Hematopoietic multipotent progenitor cell treated with erythropoietin and hydrocortisone succinate and interleukin-3 and kit ligand, for 17 days (in vitro differentiated cells): ENCODE measurements at places on chromosomes 3 and 15.

DNA sequence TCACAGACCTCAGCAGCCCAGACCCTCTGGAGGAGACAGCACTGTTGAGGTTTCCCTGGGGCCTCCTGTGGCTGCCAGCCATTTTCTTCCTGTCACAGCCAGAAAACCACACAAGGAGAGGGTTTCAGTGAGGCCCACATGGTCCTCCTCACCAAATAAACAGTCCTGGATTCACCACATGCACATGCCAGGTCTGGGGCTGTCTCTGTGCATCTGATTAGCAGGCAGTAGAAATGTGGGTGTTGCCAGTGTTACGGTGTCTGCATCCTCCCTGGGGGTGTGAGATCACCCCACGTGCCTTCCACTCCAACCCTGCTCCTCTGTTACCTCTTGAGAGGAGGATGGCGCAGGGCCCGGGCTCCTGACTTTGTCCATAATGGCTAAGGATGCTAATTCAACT lies 140.4 kb downstream of the CHDH start:
- no peak for DNase-seq

DNA sequence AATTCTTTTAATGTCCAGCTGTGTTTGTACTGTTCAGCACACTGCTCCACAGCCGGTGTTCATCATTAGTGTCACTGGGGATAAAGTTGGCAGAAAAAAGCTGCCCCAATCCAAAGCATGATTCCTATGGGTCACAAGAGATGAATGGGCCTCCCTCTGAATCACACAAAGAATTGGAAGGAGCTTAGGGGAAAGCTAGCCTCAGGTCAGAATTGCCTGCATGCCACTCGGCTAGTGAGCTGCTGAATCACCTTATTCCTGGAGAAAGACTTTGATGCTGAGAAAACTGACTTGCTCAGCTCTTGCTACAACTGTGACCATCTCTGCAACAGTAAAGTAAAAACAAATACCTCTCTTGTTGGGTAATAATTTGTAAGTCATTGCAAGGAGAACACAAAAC lies 3.5 kb downstream of the CCK start:
- DNase-seq: no peak

- DNase-seq: no peak
Observed at GRCh38 chr3:181610973-181611265, 100.8 kb upstream of the SOX2 start.

GRCh38 chr3:45507820-45508317 lies 86.7 kb upstream of the LIMD1 start:
- DNase-seq: no peak

DNA sequence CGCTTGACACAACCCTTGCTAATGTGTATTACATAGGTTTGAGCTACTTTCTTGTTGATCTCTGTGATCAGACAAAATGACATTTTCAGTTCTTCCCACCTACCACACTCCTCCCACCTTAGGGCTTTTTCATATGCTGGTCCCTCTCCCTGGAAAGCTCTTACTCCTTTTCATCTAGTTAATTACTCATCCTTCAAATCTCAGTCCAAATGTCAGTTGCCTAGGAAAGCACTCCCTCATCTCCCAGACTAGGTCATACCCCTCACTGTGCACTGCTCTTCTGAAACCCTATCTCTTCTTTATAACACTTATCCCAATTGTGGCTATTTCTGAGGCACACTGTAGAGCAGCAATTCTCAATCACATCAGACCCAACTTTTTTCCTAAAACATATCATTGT lies 7.3 kb downstream of the ZNF106 start:
- no peak for DNase-seq

GRCh38 chr3:115961380-115961779 lies 338.1 kb downstream of the GAP43 start:
- no peak for DNase-seq

GRCh38 chr3:194973366-194974000 lies 287.8 kb downstream of the FAM43A start:
- DNase-seq: no peak

DNA sequence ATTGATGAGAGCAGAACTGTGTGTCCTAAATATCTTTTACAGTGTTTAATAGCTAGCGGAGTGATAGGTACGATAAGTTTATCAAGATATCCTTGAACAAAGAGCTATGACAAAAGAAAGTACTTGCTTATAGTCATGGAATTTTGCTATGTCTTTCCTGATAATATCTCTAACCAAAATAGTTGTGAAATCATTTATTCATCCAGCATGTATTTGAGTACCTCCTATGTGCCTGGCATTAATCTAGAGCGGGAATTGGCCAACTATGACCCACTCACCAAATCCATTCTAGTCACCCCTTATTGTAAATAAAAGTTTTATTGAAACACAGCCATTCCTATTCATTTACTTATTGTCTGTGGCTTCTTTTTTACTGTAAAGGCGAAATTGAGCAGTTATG lies 46.6 kb downstream of the ZFAND6 start:
- DNase-seq: no peak

GRCh38 chr3:132344666-132345280 lies 27.6 kb downstream of the ACP3 start:
- no peak for DNase-seq

- DNase-seq: no peak
Observed at GRCh38 chr3:29606416-29606815, 325.5 kb downstream of the RBMS3 start.

- DNase-seq: no peak
Observed at GRCh38 chr3:37319784-37320183, 145.4 kb upstream of the LRRFIP2 start.

DNA sequence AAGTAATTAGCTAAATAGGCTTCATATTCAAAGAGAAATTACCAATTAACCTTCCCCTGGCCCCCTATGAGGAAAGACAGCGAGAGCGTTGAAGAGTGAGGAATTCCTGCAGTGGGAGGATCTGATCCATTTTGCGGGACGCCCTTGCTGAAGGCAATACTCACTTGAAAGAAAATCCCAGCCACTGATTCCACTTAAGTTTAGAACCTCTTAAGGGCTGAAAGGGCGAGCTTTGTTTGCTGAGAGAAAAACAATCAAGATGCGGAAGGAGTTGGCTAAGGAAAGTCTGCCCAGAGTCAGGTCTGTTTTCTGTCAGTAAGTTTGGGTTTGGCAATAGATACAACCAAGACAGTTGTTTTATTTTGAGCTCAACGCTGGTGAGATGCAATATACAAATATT lies 102.8 kb upstream of the GBE1 start:
- no peak for DNase-seq

DNA sequence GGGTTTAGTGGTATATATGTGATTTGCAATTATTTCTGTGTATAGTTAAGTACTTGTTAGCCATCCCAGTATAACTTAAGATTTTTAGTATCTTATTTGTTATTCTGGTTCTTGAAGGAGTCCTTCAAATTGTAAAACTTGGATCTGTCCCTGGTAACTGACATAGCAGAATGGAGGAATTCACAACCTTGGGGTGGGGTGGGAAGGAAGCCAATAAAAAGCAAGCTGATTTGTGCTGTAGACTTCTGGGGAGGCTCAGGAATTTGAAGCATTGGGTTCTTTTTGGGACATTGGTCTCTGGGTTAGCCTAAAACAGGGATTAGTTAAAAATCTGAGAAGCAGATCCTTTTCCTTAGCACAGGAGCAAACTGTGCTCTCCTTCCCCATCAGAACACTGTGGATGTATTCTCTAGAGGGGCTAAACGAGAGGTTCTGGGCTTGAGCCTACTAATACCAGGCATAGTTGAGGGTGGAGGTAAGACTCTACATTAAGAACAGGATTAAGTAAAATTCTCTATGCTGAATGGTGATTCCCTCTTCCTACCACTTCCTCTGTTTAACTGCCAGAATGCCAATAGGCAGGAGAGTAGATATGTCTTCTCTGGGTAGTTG lies 42.2 kb downstream of the GMPS start:
- no peak for DNase-seq

DNA sequence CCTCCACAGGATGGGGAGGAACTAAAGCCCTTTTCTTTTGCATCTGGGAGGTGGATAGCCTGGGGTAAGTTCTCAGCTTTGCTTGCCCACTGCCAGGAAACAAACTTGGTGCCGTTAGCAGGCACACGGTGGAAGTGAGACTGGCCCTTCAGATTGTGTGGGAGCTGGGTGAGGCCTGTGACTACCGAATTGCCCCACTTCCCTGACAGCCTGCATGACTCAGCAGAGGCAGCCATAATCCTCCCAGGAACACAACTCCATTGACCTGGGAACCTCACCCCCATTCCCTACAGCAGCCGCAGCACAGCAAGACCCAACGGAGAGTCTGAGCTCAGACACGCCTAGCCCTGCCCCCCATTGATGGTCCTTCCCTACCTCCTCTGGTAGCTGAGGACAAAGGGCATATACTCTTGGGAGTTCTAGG lies 282.6 kb downstream of the KLF13 start:
- DNase-seq: no peak

DNA sequence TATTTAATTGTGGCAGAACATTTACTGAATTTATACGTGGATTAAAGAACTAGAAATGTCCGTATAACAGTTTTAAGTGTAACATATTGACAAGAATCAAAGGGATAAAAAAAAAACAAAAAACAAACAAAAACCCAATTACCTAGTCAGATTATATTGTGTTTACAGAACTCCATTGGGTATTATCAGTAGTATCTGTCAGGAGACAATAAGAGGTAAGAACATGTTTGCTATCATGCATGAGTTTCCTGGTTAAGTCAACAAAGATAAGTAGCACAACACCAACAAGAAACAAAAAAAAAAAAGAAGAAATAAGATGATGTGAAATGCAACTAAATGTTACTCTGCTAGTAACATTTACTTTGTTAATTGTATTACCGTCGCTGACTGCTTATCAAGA lies 570.6 kb downstream of the ZBBX start:
- DNase-seq: no peak

DNA sequence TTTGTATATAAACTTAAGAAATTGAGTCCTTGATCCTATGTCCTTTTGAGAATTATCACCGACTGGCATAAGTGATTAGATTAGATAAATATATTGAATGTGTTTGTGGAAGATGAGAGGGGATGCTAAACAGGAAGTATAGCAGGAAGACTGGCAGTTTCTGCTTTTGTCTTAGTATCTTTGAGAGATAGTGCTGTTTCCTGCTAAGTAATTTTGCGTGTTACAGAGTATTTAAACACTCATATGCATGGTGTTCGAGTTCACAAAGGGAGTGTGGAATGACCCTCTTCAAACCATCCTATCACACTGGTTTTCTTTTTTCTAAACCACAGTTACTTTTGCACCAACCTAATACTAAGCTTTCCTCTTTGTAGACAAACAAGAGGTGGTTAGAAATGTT lies 106.0 kb downstream of the KLHL25 start:
- DNase-seq: no peak

GRCh38 chr3:20230954-20231353 lies 44.9 kb upstream of the SGO1 start:
- DNase-seq: no peak

- DNase-seq: no peak
Observed at GRCh38 chr3:171374661-171375285, 85.4 kb downstream of the TNIK start.

DNA sequence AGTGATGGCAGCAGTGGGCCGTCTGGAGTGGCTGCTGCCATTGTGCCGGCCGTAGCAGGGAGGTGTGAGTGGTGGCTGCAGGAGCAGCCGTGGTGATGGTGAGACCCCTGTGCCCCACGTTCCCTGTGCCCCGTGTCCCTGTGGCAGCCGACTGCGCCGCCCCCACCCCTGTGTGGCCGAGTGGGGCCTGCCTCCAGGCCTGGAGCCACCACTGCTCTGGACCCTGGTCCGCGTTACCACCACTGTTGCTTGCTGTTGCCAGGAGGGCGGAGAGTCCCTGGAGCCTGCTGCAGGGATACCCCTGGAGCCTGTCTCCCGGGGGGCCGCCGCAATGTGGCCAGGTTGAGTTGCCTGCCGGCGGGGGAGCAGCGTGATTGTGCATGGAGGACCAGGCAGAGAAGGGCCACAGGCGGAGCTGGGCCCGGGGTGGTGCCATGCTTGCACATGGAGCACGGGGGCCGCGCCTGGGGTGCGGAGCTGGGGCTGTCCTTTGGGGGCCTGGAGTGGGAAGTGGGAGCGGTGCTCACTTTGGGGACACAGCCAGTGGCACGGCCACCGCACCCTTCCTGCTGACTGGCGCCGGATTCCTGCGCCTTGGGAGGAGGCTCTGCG lies 50.1 kb downstream of the SLC6A20 start:
- DNase-seq: no peak

DNA sequence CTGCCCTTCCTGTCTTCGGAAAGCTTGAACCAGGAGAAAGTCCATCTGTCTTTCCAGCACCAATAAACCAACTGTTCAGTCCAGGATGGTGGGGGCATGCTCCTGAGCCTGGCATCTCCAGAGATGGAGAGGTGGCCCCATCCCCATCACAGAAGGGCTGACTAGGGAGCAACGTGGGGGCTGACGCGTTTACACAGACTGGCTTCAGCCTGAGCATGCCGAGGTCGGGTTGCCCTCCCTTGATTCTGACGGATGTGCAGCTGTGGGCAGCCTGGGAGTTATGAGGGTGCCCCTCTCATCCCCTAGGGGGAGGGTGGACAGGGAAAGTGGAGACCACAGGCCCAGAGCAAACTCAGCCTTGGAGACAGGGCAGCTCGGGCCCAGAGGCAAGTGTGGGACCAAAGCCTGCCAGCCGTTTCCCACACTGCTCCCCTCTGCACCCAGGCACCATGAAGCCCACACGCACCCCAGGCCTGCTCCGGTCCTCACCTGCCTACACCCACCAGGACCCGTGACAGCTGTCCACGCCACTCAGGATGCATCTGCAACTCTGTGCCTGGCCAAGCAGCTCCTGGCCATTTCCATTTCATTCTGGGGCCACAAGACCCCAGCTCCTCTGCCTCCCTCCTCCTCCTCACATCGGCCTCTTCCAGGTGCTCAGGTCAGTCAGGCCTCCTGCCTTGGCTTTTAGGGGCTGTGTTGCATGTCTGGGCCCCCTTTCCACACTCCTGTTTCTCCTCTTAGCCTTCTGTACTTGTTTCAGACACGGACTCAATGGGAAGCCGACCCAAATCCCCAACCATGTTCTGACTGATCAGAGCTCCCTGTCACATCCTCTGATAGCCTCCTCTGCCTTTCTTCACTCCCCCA lies 48.2 kb upstream of the SLC41A3 start:
- DNase-seq: no peak

GRCh38 chr15:92848852-92849598 lies 51.1 kb upstream of the CHD2 start:
- peak; percentile 27 for DNase-seq

- no peak for DNase-seq
Observed at GRCh38 chr3:178676942-178677790, 140.9 kb downstream of the KCNMB2 start.
